Colonic mucosa (tissue), 4 donors: ENCODE measurements at places on chromosomes 5 and 9. TPM values are rescaled to one million over a fixed set of nuclear protein-coding genes. Genes with fewer than 3 reads are reported as not detected.
A peak's percentile ranks its signal among the peaks of the same experiment; 100 is the strongest.

DNA sequence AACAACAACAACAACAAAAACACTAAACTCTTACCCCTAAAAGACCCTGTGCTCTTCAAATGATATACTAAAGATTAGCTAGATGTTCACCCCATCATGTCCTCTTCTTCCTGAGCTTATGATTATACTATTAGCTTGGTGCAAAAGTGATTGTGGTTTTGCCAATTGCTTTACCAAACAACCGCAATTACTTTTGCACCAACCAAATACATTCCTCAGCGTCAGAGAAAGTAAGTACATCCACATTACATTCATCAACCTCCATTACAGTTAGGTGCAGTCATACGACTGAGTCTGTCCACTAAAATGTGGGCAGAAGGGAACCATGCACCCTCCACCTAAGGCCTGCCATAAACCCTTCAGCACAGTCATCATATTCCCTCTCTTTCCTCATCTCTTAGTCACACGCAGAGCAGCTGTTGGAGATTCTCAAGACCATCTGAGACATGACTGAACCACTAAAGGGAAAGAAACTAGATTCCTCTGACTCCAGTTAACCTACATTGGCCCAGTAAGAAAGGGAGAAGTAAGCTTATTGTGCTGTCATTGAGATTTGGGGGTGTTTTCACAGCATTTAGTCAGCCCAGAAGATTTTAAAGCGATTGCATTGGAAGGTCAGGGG lies 181.6 kb upstream of the TLE4 start:
- no peaks in the 10 kb centered on the region for H3K4me1 ChIP-seq
- H3K36me3 ChIP-seq = no peaks in the 10 kb centered on the region
- DNase-seq = no peak
- no peak overlapping the region for H3K27ac ChIP-seq

DNA sequence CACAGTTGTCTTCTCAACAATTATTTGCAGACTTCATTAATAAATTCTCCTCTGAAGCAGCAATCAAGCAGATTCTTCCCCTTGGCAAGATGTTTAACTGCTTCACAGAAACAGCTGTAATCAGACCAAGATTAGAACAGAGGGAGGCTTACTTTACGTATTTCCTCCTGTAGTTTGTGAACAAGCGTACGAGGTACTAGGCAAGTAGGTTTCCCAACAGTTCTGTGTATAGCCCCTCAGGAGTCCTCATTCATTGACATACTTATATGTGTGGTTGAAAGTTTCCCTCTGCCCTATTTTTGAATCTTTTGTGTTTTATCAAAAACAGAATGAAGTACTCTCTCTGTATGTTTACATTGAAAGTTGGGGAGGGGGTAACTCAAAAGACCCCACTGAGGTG lies 128.0 kb downstream of the SPATA31D1 start:
- H3K36me3 ChIP-seq = no peaks in the 10 kb centered on the region
- no peak overlapping the region for H3K4me3 ChIP-seq
- DNase-seq = no peak
- no peak overlapping the region for H3K27ac ChIP-seq
- no peaks in the 10 kb centered on the region for H3K4me1 ChIP-seq
- H3K27me3 ChIP-seq = no peaks in the 10 kb centered on the region

DNA sequence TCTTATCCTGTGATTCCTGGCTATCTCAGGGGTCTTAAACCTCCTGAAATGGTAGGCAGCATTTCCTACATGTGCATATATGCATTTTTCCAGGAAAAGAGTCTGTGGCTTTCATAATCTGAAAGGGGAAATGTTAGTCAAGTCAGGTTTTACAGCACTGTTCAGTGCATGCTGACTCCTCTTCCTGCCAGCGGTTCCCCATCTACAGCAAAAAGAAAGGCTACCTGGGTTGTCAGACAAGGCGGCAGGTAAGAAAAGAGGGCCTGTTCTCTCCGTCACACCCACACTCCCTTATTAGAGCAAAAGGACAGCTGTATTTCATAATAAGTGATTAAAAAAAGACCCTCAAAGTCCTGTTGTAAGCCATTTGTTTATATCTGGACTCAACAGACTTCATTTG lies 4.3 kb upstream of the SPATA6L start:
- no peaks in the 10 kb centered on the region for H3K27me3 ChIP-seq
- DNase-seq = no peak
- H3K4me1 ChIP-seq = no peaks in the 10 kb centered on the region
- no peak overlapping the region for H3K4me3 ChIP-seq
- no peaks in the 10 kb centered on the region for H3K36me3 ChIP-seq
- no peak overlapping the region for H3K27ac ChIP-seq

DNA sequence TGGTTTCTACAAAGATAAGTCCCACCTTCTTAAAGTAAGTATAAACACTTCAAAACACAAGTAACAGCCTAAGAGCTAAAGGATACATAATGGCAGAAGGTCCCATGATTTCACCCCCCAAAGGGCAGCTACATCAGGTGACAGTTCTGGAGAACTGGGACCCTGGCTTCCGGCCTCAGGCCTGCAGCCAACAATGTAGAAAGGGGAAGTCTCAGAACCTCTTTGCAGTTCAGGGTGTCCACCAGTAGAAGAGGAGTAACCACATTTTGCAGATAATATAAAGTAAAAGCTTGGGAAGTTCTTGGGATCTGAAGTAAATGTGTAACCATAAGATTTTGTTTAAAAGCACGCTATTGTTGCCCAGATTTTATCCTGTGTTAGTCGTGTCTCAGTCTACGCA lies 267.4 kb upstream of the VLDLR start:
- H3K4me3 ChIP-seq = no peak overlapping the region
- H3K36me3 ChIP-seq = no peaks in the 10 kb centered on the region
- H3K27me3 ChIP-seq = no peaks in the 10 kb centered on the region
- no peak overlapping the region for H3K27ac ChIP-seq
- H3K4me1 ChIP-seq = no peaks in the 10 kb centered on the region
- no peak for DNase-seq

DNA sequence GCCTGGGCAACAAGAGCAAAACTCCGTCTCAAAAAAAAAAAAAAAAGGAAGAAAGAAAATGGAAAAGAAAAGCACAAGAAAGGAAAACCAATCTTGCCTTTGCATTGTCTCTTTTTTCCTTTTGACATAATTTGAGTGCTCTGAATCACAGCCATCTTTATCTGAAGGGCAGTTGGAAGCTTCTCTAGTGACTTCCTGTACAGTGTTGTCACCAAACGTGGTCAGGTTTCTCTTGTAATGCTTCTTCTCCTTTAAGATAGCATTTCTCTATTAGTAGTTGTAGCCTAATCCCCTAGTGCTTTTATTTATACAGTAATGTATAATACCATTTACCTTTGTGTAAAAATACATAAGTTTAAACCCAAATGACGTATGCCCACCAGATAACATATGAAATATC lies 18.1 kb downstream of the PRKACG start:
- no peaks in the 10 kb centered on the region for H3K36me3 ChIP-seq
- H3K4me1 ChIP-seq = no peaks in the 10 kb centered on the region
- DNase-seq = no peak
- no peak overlapping the region for H3K4me3 ChIP-seq

DNA sequence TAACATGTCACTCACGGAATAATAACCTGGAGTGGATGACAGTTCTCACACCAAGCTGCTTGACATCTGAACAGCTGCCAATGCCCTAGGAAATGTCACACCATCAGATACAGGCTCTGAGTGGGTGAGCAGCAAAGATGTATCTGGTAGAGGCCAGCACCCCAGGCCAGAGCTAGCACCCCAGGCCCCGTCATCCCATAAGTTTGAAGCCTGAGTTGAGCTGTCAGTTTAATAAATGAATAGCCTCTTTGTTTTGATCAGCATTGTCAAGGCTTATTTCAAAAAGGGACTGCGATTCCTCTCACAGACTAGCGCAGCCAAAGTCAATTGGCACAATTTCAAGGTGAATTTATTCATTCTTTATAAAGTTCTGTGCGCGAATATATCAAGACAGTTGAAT lies 1327.1 kb downstream of the MAT2B start:
- no peak overlapping the region for H3K27ac ChIP-seq
- no peaks in the 10 kb centered on the region for H3K4me1 ChIP-seq
- DNase-seq = no peak

GRCh38 chr5:151630088-151630487 lies 39.0 kb upstream of the FAT2 start:
- H3K4me3 ChIP-seq = no peak overlapping the region
- no peaks in the 10 kb centered on the region for H3K36me3 ChIP-seq
- no peak overlapping the region for H3K27ac ChIP-seq
- no peak for DNase-seq
- no peaks in the 10 kb centered on the region for H3K4me1 ChIP-seq
- no peaks in the 10 kb centered on the region for H3K27me3 ChIP-seq

- H3K27me3 ChIP-seq = no peaks in the 10 kb centered on the region
- H3K4me3 ChIP-seq = no peak overlapping the region
- no peaks in the 10 kb centered on the region for H3K4me1 ChIP-seq
- H3K27ac ChIP-seq = no peak overlapping the region
- H3K36me3 ChIP-seq = no peaks in the 10 kb centered on the region
Observed at GRCh38 chr5:82813861-82814260, 263.3 kb downstream of the TMEM167A start.

DNA sequence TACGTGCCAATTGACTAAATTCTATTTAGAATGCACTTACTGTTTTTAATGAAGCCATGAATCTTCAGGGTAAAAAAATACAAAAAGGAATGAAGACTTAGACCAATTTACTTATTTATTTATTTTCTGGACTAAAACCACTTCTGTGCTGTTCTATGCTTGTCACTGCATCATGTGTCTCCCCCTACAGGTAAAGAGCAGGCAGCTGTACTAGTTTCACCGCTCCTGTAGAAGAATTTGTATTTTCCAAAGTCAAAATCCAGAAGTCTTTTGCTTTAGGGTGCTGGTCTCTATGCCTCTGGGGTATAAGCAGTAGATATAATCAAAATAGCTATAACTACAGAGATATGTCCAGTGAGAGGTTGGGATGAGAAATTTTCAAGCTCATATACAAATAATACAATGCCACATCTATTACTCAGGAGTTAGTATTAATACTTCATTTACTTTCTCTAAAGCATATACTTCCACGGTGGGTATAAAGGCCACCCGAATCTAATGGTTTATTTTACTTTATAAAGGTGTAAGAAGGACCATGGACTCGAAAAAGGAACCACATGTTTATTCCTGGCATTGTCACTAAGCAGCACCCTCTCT lies 591.5 kb downstream of the RAB3C start:
- no peak for DNase-seq
- no peaks in the 10 kb centered on the region for H3K36me3 ChIP-seq
- H3K4me1 ChIP-seq = no peaks in the 10 kb centered on the region
- H3K27me3 ChIP-seq = no peaks in the 10 kb centered on the region

- H3K4me3 ChIP-seq = no peak overlapping the region
- H3K36me3 ChIP-seq = no peaks in the 10 kb centered on the region
- H3K27me3 ChIP-seq = no peaks in the 10 kb centered on the region
- no peaks in the 10 kb centered on the region for H3K4me1 ChIP-seq
- H3K27ac ChIP-seq = no peak overlapping the region
Observed at GRCh38 chr9:2755285-2755684, 38.0 kb downstream of the KCNV2 start.

DNA sequence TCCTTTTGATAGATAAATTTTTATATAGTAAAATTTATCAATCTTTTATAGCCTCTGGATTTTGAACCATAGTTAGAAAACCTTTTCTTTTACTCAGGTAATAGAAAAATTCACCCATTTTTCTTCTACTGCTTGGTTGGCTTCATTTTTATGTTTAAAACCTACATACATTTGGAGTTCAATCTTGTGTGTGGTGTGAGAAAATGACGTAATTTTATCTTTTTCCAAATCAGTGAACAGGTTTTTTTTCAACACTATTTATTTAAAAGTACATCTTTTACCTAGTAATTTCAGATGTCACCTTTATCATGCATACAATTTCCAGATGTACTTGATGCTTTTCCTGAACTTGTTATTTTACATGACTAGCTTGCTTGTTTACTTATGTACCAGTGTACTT lies 200.2 kb downstream of the TRIM36 start:
- no peak for DNase-seq
- no peaks in the 10 kb centered on the region for H3K36me3 ChIP-seq
- H3K4me1 ChIP-seq = no peaks in the 10 kb centered on the region
- no peak overlapping the region for H3K4me3 ChIP-seq

GRCh38 chr5:58266402-58266801 lies 193.5 kb downstream of the PLK2 start:
- no peaks in the 10 kb centered on the region for H3K27me3 ChIP-seq
- H3K27ac ChIP-seq = no peak overlapping the region
- no peak for DNase-seq
- H3K4me1 ChIP-seq = no peaks in the 10 kb centered on the region

- H3K27me3 ChIP-seq = no peaks in the 10 kb centered on the region
- DNase-seq = no peak
- no peaks in the 10 kb centered on the region for H3K36me3 ChIP-seq
Observed at GRCh38 chr5:124704594-124705284, 41.7 kb downstream of the ZNF608 start.

GRCh38 chr9:118962426-118962825 lies 406.8 kb downstream of the BRINP1 start:
- no peaks in the 10 kb centered on the region for H3K4me1 ChIP-seq
- no peak for DNase-seq
- H3K4me3 ChIP-seq = no peak overlapping the region
- no peaks in the 10 kb centered on the region for H3K27me3 ChIP-seq

GRCh38 chr5:1725641-1726468 lies 73.8 kb downstream of the MRPL36 start:
- no peaks in the 10 kb centered on the region for H3K4me1 ChIP-seq
- DNase-seq = peak; percentile 11
- no peak overlapping the region for H3K4me3 ChIP-seq

- no peak overlapping the region for H3K4me3 ChIP-seq
- no peaks in the 10 kb centered on the region for H3K36me3 ChIP-seq
- H3K27ac ChIP-seq = no peak overlapping the region
- H3K4me1 ChIP-seq = no peaks in the 10 kb centered on the region
Observed at GRCh38 chr9:98457726-98458370, 202.4 kb upstream of the TBC1D2 start.

DNA sequence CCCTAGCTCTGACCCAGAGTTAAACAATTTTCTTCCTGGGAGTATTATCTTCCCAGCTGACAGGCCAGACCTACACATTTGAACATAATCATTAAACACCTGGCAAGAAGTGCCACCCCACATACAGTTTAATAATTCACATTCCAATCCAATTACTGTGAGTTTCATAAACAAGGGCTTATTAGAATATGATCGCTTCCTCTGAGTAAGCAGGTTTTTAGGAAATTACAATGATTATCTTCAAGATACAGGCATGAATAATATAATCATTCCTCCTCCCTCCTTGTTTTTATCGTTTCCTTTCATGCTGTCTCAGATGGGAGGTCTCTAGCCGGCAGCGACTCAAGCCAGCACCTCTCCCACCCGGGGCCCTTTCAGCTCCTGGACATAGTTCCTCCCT lies 15.8 kb upstream of the KIF4B start:
- no peaks in the 10 kb centered on the region for H3K36me3 ChIP-seq
- no peaks in the 10 kb centered on the region for H3K27me3 ChIP-seq
- no peak overlapping the region for H3K4me3 ChIP-seq
- DNase-seq = no peak

- peak; percentile 12 for DNase-seq
- peak overlapping the region; percentile 4 for H3K27ac ChIP-seq
Observed at GRCh38 chr5:10329446-10329819, 21.7 kb upstream of the CMBL start.

PLAC8L1 gene
- total RNA-seq = not detected

FST gene
- 3.2 TPM for total RNA-seq

RNF44 gene
- total RNA-seq = 58.2 TPM

NTNG2 gene
- total RNA-seq = 0.59 TPM

TMEM215 gene
- not detected for total RNA-seq

MTAP gene
- 22.0 TPM for total RNA-seq

IFNA13 gene
- total RNA-seq = not detected

STPG3 gene
- not detected for total RNA-seq

FBXO38 gene
- total RNA-seq = 38.2 TPM

TOR2A gene
- total RNA-seq = 29.8 TPM

ADAMTS6 gene
- 0.77 TPM for total RNA-seq

PCDHGB7 gene
- total RNA-seq = 3.3 TPM

SAXO1 gene
- not detected for total RNA-seq

RASEF gene
- 36.8 TPM for total RNA-seq
